Skeletal muscle tissue (tissue), 5 donors: ENCODE measurements at places on chromosomes 11 and 22. TPM values are rescaled to one million over a fixed set of nuclear protein-coding genes. Genes with fewer than 3 reads are reported as not detected.

The TBC1D22A gene
- total RNA-seq, result 6.8 TPM

The OAF gene
- 13.6 TPM for total RNA-seq

The C22orf31 gene
- total RNA-seq, result 1.6 TPM

The MCAM gene
- 120 TPM for total RNA-seq

The TSSK2 gene
- not detected for total RNA-seq

The OR10A2 gene
- not detected for total RNA-seq

The HTATIP2 gene
- 5.7 TPM for total RNA-seq

The ANO1 gene
- 1.6 TPM for total RNA-seq

The TRIM48 gene
- not detected for total RNA-seq

The CYTH4 gene
- total RNA-seq, result 12.0 TPM

The SMIM35 gene
- not detected for total RNA-seq

The GAB4 gene
- not detected for total RNA-seq

The GRM5 gene
- not detected for total RNA-seq

The CARD16 gene
- total RNA-seq, result 4.2 TPM

The ANO3 gene
- under 0.01 TPM for total RNA-seq

The KCNJ1 gene
- not detected for total RNA-seq

The FOXRED2 gene
- total RNA-seq, result 14.6 TPM

The LARGE1 gene
- total RNA-seq, result 12.5 TPM

The KCNJ4 gene
- total RNA-seq, result not detected

The SCUBE2 gene
- 37.1 TPM for total RNA-seq

The OR8D1 gene
- under 0.01 TPM for total RNA-seq

The RRAS2 gene
- 39.7 TPM for total RNA-seq

The PITPNM1 gene
- 5.7 TPM for total RNA-seq

The DEFB131B gene
- total RNA-seq, result not detected

The CCDC73 gene
- total RNA-seq, result not detected

The SULT4A1 gene
- total RNA-seq, result under 0.01 TPM

The OR2AT4 gene
- total RNA-seq, result not detected

The MOV10L1 gene
- total RNA-seq, result 2.1 TPM

The CWF19L2 gene
- 20.9 TPM for total RNA-seq

The CRYBB3 gene
- total RNA-seq, result not detected

The FAM168A gene
- 13.0 TPM for total RNA-seq

The RAG1 gene
- 1.6 TPM for total RNA-seq

The OR5T1 gene
- total RNA-seq, result not detected
